ENCODE measurements at places on chromosomes 13 and 19.
A peak's percentile ranks its signal among the peaks of the same experiment; 100 is the strongest.

- DNase-seq = no peak
Observed at GRCh38 chr19:10800488-10800887, 35.5 kb downstream of the TMED1 start.

GRCh38 chr13:101773062-101773461 is 320.6 kb downstream of the ITGBL1 start:
- DNase-seq = no peak

GRCh38 chr13:79282976-79283375 is 123.1 kb downstream of the RBM26 start:
- no peak for DNase-seq

DNA sequence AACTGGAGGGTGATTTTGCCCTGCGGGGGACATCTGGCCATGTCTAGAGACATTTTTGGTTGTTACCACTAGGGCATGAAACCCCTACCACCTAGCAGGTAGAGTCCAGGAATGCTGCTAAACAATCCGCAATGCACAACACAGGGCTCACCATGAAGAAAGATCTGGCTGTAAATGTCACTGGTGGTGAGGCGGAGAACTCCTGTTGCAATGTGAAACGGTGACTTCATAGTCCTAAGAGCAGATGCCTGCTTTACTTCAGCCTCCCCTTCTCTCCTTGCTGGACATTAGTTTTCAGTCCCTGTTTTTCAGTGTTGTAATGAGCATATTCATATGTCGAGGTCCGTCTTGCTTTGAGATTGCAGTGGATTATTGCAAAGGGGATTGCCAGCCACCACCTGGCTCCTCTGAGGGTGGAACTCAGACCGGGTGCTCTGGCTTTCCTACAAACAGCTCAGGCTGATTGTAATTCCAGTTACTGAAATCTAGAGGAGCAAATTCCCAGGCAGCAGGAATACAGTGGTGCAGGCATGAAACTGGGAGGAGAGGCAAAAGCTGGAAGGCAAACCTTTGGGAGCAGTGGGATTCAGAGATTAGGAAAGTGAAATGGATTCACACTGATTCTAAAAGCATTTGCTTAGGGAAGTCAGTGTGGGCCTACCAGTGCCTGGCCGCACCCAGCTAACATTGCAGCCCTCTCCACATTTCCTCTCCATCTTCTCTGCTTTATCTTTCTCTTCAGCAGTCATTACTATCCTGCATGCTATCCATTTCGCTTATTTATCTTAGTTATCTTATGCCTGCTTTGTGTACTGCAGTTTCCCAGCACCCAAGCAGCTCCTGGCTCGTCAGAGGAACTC is 76.1 kb upstream of the PCDH8 start:
- no peak for DNase-seq

GRCh38 chr13:97224544-97225300 is 2.6 kb downstream of the MBNL2 start:
- DNase-seq = peak; percentile 43

GRCh38 chr13:37645181-37645740 is 46.7 kb upstream of the POSTN start:
- DNase-seq = no peak

DNA sequence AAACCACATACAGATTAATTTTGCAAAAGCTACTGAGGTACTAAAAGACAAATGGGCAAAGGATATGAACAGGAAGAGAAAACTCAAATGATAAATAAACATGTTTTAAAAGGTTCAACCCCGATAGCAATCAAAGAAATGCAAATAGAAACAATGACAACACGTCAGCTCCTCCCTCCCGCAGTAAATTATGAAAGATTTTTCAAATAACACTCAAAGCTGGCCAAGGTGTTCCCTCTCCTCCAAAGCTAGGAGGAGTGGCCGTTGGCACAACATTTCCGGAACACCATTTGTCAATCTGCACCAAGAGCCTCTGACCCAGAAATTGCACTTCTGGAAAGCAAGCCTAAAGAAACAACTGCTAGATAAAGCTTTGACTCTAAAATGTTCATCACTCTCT is 28.3 kb downstream of the INSR start:
- DNase-seq = no peak

GRCh38 chr13:24218338-24218737 is 57.8 kb downstream of the SPATA13 start:
- DNase-seq = no peak

- no peak for DNase-seq
Observed at GRCh38 chr13:44420376-44421220, 47.0 kb downstream of the SERP2 start.

GRCh38 chr19:58544591-58545285 is 874 bp downstream of the TRIM28 start:
- DNase-seq = peak; percentile 94

GRCh38 chr19:18477974-18478373 is 40.0 kb upstream of the ISYNA1 start:
- no peak for DNase-seq

DNA sequence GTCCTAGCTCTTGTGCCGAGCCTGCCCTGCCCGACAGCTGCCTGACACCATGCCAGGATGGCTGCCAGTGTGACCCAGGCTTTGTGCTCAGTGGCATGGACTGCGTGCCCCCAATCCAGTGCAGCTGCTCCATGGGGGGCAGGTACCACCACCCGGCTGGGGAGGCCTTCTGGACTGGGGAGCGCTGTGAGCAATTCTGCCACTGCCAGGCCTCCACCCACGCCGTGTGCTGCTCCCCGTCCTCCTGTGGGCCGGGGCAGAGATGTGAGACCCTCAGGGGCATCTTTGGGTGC is 9.4 kb upstream of the FXYD3 start:
- DNase-seq = no peak

DNA sequence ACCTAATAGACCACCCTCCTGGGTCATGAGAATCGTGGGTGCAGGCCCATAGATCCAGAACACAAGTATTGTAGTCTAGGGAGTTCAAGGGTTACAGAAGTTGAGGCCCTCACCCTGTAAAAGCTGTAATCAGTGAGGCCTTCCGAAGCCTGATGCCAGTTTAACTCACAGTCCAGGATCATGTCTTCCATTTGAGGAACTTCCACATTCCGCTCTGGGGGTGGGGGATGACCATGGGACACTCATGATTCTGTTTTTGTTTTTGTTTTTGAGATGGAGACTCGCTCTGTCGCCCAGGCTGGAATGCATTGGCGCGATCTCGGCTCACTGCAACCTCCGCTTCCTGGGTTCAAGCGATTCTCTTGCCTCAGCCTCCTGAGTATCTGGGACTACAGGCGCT is 1.7 kb upstream of the RASIP1 start:
- no peak for DNase-seq

DNA sequence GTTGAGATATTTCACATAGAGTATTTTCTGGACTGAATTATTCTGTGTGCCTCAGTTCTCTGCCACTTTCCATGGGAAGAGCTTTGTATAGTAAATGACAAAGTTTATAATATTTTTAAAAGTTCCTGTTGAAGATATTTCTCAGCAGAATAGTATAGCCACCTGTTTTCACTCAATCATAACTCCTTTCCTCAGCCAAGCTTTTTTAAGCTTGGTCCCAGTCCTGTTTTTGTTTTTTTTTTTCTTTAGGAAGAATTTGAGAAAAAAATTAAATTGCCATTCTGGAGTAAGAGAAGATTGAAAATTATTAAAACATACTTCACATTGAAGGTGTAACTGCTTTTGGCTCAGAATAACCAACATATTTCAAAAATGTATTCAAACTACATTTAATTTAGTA is 55.5 kb downstream of the ENOX1 start:
- no peak for DNase-seq

DNA sequence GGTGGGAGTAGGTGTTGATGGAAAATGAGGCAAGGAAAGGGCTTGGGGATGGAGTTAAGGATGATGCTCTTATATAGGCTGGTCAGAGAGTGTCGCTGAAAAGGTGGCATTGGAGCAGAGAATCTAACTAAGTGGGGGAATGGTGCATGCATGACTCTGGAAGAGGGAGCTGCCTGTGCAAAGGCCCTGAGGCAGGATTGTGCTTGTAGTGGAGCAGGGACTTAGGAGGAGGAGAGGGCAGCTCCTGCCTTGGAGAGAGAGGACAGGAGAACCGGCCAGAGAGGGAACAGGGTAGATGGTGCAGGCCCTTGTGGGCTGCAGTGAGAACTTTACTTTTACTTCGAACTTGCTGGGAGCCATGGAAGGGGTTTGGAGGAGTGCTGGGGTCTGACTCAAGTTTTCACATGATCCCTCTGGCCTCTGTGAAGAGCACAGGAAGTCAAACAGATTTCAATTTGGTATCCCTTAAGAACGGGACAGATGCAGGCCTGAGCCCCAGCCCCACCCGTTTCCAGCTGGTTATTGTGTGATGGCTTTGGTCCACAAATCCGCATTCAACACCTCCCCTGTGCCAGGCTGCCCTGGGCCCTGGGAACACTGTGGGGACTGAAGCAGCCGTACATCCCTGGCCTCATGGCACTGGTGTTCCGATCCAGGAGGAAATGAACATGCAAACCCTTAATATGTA is 7.0 kb downstream of the AP2A1 start:
- no peak for DNase-seq

DNA sequence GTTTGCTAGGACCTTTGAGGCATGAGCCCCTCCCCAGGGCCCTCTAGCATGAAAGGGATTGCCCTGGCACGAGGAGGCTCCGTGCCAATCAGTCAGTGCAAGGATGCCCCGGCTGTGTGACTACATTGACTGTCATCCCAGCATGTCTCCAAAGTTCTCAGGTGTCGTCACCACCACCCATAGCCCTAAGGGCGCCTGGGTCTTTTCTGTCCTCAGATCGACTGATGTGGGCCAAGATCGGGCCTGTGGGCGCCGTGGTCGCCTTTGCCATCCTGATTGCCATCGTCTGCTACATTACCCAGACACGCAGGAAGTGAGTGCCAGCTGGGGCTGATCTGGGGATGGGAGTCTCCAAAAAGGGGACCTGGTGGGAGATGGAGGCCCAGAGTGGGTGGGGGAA is 18.4 kb downstream of the MAG start:
- DNase-seq = no peak

DNA sequence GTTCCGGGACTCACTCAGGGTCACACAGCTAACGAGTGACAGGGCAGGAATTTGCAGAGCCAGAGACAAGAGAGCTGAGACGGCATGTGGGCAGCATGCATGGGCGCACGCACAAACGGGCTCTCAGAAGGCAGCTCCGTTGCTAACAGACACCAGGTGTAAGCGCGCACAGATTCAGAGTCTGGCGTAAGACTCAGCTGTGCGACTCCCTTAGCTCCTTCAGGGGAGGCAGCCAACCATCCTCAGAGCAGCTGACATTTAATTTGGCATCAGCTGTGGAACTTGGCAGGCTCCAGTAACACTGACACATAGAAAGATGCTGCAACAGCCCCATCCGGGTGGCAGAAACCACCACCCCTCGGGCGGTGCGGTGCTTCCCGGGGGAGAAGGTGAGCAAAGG is 7.5 kb upstream of the TM6SF2 start:
- DNase-seq = peak; percentile 65

DNA sequence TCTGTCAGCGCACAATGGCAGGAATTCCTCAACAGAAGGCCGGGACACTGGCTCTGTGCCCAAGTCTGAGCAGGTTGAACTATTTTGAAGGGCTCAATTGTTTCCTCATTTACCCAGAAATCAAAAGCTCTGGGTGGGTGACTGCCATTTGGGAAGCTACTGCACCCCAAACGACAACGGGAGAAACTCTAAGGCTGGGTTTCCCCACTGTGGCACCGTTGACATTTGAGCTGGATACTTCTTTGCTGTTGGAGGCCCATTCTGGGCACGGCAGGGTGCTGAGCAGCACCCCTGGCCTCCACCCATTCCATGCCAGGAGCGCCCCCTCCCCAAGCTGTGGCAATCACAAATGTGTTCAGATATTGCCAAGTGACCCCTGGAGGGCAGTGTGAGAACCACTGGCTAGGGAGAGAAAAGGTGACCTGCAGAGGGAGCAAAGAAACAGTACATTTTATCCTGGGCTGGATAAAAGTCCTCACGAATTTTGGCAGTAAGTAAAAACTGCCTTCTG is 62.5 kb downstream of the RFX2 start:
- DNase-seq = peak; percentile 55

GRCh38 chr19:39218230-39219007 is 14.4 kb upstream of the SYCN start:
- DNase-seq = no peak

DNA sequence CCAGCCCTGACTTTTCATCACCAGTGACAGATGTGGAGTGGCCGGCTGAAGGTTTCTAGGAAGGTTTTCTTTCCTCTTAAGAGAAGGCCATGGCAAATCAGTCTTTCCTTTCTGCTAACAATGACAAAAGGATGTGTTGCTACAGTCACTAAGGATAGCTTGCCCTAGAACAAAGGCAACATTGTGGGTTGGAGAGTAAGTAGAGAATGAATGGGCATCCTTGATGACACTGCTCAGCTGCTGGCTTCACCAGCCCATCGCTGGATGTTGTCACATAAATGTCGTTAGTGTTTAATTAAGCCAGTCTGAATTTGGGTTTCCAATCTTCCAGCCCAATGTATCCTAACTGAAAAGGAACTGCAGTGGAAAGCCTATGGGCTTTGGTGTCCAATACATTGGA is 168.4 kb downstream of the ZIC5 start:
- no peak for DNase-seq

DNA sequence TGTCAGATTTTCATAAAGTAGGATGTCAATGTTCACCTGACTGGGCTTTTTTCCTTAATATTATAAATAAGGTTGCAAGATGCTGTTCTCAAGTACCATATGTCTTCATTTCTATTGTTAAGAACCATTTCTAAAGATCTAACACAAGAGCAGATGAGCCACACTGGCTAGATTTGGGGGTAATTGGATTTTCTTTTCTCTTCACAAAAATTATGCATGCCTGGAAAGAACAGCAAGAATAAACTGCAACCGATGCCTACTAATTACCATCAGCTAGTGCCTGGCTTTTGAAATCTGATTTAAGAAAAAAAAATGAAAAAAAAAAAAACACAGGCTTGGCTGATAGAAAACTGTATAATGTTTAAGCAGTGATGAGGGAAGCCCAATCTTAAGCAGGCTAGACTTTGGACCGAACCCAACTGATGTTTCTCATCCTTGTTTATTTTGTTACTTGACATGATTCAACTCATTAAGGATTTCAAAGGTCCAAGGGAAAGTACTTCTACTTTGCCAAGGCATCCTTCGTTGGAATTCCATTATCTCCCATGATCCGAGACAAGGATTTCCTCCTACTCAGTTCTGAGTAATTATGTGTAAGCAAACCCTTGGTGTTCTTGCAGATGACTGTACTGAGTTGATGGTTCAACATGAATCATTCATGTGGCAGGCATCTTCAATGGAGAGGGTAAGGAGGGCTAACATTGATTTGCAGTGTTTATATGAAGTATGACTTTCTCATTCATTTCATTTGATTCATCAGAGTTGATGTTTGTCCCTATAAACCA is 300.5 kb downstream of the SPRY2 start:
- peak; percentile 63 for DNase-seq

- no peak for DNase-seq
Observed at GRCh38 chr19:38799104-38799503, 10.1 kb downstream of the LGALS7B start.

Measured in AG20443 (cell line).